ENCODE measurements at places on chromosomes 3 and 15. TPM values are rescaled to one million over a fixed set of nuclear protein-coding genes. Genes with fewer than 3 reads are reported as not detected.

- no peak for DNase-seq
- H3K4me3 ChIP-seq, result no peak overlapping the region
- H3K27me3 ChIP-seq, result no peaks in the 10 kb centered on the region
- no peaks in the 10 kb centered on the region for H3K4me1 ChIP-seq
- H3K27ac ChIP-seq, result no peak overlapping the region
Measured at GRCh38 chr15:77478051-77478450, 57.4 kb downstream of the HMG20A start.

- no peak for DNase-seq
- no peak overlapping the region for H3K4me3 ChIP-seq
- no peak overlapping the region for H3K27ac ChIP-seq
Measured at GRCh38 chr3:146865175-146865755, 260.1 kb upstream of the PLSCR5 start.

DNA sequence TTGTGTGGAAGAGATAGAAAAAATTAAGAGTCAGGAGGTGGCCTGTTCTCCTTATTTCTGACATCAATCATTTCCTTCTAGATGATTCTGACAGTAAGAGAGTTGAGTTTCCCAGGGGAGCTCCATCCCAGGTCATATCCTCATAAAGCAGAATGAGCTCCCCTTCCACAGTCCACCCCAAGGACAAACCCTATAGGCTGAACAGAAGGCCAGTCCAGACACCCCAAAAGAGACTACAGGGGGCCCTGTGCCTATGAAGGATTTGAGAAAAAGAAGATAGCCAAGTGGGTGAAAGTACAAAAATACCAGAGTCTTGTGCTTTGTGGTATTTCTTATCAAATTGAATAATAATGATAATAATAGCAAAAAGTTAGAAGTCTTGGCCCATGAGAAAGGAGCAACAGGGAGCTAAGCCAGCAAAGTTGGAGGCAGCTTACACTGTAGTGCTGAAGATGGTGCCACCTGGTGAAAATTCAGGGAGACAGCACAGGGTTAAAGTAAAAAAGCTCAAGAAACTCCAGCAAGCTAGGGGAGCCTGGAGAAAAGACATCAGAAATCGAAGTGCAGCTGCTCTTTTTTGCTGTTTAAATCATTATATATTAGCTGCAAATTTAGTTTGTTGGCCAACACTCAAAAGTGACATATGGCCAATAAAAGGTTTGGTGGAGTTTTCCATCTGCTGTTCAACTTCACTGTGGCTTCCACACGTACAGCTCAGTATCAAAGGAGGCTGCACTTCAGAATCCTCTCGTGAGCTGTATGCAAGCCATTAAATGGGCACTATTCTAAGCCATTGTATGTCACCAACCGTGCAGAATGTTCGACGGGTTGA, 35.8 kb upstream of the SLC24A5 start:
- H3K4me1 ChIP-seq, result no peaks in the 10 kb centered on the region
- H3K27ac ChIP-seq, result no peak overlapping the region
- H3K4me3 ChIP-seq, result no peak overlapping the region
- H3K36me3 ChIP-seq, result no peaks in the 10 kb centered on the region
- no peaks in the 10 kb centered on the region for H3K27me3 ChIP-seq

- no peaks in the 10 kb centered on the region for H3K4me1 ChIP-seq
- H3K4me3 ChIP-seq, result no peak overlapping the region
- no peaks in the 10 kb centered on the region for H3K27me3 ChIP-seq
- H3K36me3 ChIP-seq, result no peaks in the 10 kb centered on the region
- H3K27ac ChIP-seq, result no peak overlapping the region
Measured at GRCh38 chr3:31402117-31402516, 130.6 kb upstream of the STT3B start.

GRCh38 chr3:169869484-169870220, at the start of gene LRRC31:
LRRC31 (minus strand) TSS chr3:169869935; CDS start chr3:169869807, 128 bp downstream.
- no peaks in the 10 kb centered on the region for H3K27me3 ChIP-seq
- H3K4me3 ChIP-seq, result peak within 1 kb of the TSS; percentile 7
- no peaks in the 10 kb centered on the region for H3K4me1 ChIP-seq
- H3K36me3 ChIP-seq, result no peaks in the 10 kb centered on the region

GRCh38 chr3:177770383-177771230, 573.3 kb upstream of the TBL1XR1 start:
- H3K27ac ChIP-seq, result no peak overlapping the region
- no peaks in the 10 kb centered on the region for H3K36me3 ChIP-seq
- no peak overlapping the region for H3K4me3 ChIP-seq
- DNase-seq, result no peak

DNA sequence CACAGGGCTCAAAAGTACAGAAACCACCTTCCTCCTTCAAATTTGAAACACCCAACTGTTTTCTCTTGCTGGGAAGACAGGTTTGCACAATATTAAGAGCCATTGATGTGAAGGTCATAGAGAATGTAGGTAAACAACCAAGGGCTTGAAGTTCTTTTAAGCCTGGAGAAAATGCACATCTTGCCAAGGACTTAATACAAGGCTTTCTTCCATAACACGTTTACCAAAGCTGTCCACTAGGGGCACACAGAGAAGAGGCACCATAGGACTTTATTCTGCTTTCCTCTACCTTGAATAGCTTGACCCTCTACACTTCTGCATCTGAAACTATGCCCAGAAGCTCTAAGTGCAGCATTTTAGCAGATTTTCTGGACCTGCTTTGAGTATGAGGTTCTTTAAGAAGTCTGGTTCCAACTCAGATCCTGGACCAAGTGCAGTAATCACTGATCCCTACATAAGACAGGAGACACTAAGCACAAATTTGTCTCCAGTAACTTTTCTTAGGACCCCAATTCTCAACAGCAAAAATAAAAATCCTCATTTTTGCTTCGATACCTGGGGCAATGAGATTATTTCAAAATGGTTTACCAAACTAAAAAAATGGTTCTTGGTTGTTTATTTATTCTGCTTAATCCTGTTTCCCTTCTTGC, 138.0 kb downstream of the FBN1 start:
- H3K36me3 ChIP-seq, result no peaks in the 10 kb centered on the region
- DNase-seq, result no peak
- peaks cover 3% of the 10 kb centered on the region for H3K4me1 ChIP-seq
- no peak overlapping the region for H3K4me3 ChIP-seq

GRCh38 chr3:23108451-23109057, 94.6 kb upstream of the UBE2E2 start:
- H3K27me3 ChIP-seq, result no peaks in the 10 kb centered on the region
- no peak overlapping the region for H3K4me3 ChIP-seq
- no peaks in the 10 kb centered on the region for H3K4me1 ChIP-seq
- DNase-seq, result no peak
- no peaks in the 10 kb centered on the region for H3K36me3 ChIP-seq

GRCh38 chr3:112348943-112349342, 16.0 kb downstream of the CD200 start:
- no peak for DNase-seq
- no peak overlapping the region for H3K4me3 ChIP-seq
- H3K4me1 ChIP-seq, result no peaks in the 10 kb centered on the region
- no peaks in the 10 kb centered on the region for H3K36me3 ChIP-seq
- H3K27ac ChIP-seq, result no peak overlapping the region
- no peaks in the 10 kb centered on the region for H3K27me3 ChIP-seq

- H3K36me3 ChIP-seq, result no peaks in the 10 kb centered on the region
- H3K4me1 ChIP-seq, result no peaks in the 10 kb centered on the region
- no peak overlapping the region for H3K27ac ChIP-seq
- DNase-seq, result no peak
- H3K27me3 ChIP-seq, result no peaks in the 10 kb centered on the region
Measured at GRCh38 chr15:101431301-101431700, 58.2 kb downstream of the PCSK6 start.

GRCh38 chr15:59746777-59747176, 57.7 kb upstream of the BNIP2 start:
- no peak for DNase-seq
- no peaks in the 10 kb centered on the region for H3K36me3 ChIP-seq
- no peak overlapping the region for H3K4me3 ChIP-seq
- H3K27ac ChIP-seq, result no peak overlapping the region
- H3K4me1 ChIP-seq, result no peaks in the 10 kb centered on the region
- H3K27me3 ChIP-seq, result no peaks in the 10 kb centered on the region

- no peak for DNase-seq
- no peaks in the 10 kb centered on the region for H3K27me3 ChIP-seq
- no peaks in the 10 kb centered on the region for H3K4me1 ChIP-seq
- H3K36me3 ChIP-seq, result no peaks in the 10 kb centered on the region
- no peak overlapping the region for H3K4me3 ChIP-seq
Measured at GRCh38 chr15:92159481-92159880, 234.2 kb upstream of the ST8SIA2 start.

- no peaks in the 10 kb centered on the region for H3K27me3 ChIP-seq
- H3K27ac ChIP-seq, result peak overlapping the region; percentile 72
- DNase-seq, result peak; percentile 43
- no peaks in the 10 kb centered on the region for H3K36me3 ChIP-seq
Measured at GRCh38 chr15:43776101-43776717, 557 bp downstream of the ELL3 start.

- no peak overlapping the region for H3K4me3 ChIP-seq
- H3K27me3 ChIP-seq, result no peaks in the 10 kb centered on the region
- no peaks in the 10 kb centered on the region for H3K4me1 ChIP-seq
- H3K27ac ChIP-seq, result no peak overlapping the region
- H3K36me3 ChIP-seq, result no peaks in the 10 kb centered on the region
- DNase-seq, result no peak
Measured at GRCh38 chr3:42762046-42762724, 10.9 kb downstream of the CCDC13 start.

DNA sequence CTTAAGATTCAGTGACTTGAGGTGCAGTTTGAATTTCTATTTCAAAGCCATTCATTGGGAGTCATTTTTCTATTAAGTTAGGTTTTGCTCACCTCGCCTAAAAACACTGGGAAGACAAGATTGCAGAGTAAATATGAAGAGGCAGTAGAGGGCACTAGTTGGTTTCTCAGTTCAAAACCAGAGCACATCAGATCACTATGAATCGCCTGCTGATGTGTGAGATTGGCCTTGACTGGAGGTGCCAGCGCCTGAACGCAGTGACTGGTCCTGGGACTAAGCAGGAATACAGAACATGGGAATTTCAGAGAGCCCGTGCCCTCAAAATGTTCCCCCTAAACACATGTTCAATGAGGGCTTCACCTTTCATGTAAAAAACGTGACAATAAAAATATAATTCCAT, 229.0 kb downstream of the ITPR1 start:
- peak overlapping the region; percentile 46 for H3K27ac ChIP-seq
- peaks cover 11% of the 10 kb centered on the region for H3K4me1 ChIP-seq
- DNase-seq, result no peak

DNA sequence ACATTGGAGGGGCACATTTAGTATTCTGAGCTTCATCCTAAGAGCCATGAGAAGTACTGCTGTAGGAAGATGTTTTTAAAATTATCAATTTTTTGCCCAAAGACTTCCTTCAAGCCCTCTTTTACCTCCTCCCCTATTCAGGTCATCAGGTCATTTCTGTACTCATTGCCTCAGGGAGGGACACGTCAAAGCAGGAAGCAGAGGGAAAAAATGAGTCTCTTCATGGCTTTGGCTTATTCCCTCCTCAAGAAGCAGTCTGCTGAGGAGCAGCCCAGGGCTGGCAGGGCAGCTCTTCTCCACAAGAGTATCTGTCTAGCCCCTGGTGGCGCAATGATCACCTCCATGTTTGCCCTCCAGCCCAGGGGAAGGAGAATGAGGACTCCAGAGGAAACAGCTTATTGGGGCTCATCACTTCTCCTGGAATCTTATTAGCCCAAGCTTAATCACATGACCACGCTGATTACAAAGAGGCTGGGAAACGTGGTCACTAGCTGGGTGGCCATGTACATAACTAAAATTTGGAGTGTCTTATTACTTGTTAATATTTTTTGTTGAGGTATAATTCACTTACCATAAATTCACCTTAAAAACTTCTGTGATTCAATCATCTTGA, 44.2 kb upstream of the GATA2 start:
- no peaks in the 10 kb centered on the region for H3K27me3 ChIP-seq
- H3K4me1 ChIP-seq, result no peaks in the 10 kb centered on the region
- DNase-seq, result no peak
- no peak overlapping the region for H3K4me3 ChIP-seq
- no peaks in the 10 kb centered on the region for H3K36me3 ChIP-seq

- no peaks in the 10 kb centered on the region for H3K27me3 ChIP-seq
- DNase-seq, result no peak
- no peak overlapping the region for H3K4me3 ChIP-seq
- no peaks in the 10 kb centered on the region for H3K36me3 ChIP-seq
- no peak overlapping the region for H3K27ac ChIP-seq
Measured at GRCh38 chr3:23085261-23085660, 117.9 kb upstream of the UBE2E2 start.

- no peaks in the 10 kb centered on the region for H3K36me3 ChIP-seq
- peaks cover 4% of the 10 kb centered on the region for H3K4me1 ChIP-seq
- H3K27ac ChIP-seq, result no peak overlapping the region
- H3K27me3 ChIP-seq, result no peaks in the 10 kb centered on the region
- no peak overlapping the region for H3K4me3 ChIP-seq
Measured at GRCh38 chr15:25736461-25736860, 126.7 kb downstream of the ATP10A start.

- H3K36me3 ChIP-seq, result no peaks in the 10 kb centered on the region
- no peaks in the 10 kb centered on the region for H3K4me1 ChIP-seq
- H3K27me3 ChIP-seq, result no peaks in the 10 kb centered on the region
- no peak overlapping the region for H3K27ac ChIP-seq
Measured at GRCh38 chr3:187942658-187943241, 197.5 kb upstream of the BCL6 start.

DNA sequence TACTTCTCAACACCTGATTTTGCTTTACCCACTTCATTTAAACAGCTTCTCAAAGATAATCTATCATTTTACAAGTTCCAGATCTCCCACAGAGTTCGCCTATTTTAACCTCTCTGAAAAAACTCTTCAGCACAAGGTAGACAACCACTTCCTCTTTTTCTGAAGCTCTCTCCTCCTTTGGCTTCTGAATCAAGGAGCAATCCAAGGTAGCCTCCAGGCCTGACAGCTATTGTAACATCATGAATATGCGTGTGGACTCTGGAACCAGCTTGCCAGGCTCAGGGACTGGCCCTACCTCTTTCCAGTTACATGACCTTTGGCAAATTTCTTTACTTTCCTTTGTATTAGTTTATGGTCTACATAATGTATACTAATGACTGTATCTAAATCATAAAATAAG, 405.9 kb upstream of the ZNF385D start:
- DNase-seq, result no peak
- no peaks in the 10 kb centered on the region for H3K27me3 ChIP-seq
- H3K4me3 ChIP-seq, result no peak overlapping the region
- no peak overlapping the region for H3K27ac ChIP-seq
- H3K4me1 ChIP-seq, result no peaks in the 10 kb centered on the region

GRCh38 chr3:72102112-72102616, 317.2 kb upstream of the PROK2 start:
- no peaks in the 10 kb centered on the region for H3K36me3 ChIP-seq
- H3K27ac ChIP-seq, result no peak overlapping the region
- H3K4me3 ChIP-seq, result no peak overlapping the region

DNA sequence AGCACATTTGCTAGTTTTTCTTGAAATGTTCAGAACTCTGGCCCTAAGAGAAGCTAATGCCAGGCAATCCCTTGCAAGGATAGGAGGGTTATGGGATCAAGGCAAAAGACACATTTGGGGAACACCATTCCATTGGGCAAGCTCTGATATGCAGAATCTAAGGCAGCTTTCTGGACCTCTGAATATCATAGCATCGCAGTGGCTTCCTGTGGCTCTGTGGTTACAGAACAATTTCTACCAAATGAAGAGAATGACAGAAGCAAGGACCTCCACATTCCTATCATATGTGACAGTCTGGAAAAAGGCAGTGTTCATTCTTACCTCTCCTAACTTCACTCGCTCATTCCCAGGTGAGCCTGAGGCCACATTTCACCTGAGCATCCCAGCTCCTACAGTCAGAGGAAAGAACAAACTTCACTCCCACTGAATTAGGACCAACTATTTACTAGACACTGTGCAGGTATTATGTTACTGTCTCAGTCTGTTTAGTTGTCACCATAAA, 836.1 kb upstream of the CFAP20DC start:
- H3K27me3 ChIP-seq, result no peaks in the 10 kb centered on the region
- no peak for DNase-seq
- H3K4me3 ChIP-seq, result no peak overlapping the region

The GOLGB1 gene
- 18.9 TPM for polyA plus RNA-seq

The NDUFB4 gene
- polyA plus RNA-seq, result 147 TPM

The CELF6 gene
- polyA plus RNA-seq, result 7.1 TPM

The PRSS50 gene
- 0.23 TPM for polyA plus RNA-seq

The NR2C2 gene
- polyA plus RNA-seq, result 11.4 TPM
